ENCODE measurements at places on chromosomes 7 and 10. TPM values are rescaled to one million over a fixed set of nuclear protein-coding genes. Genes with fewer than 3 reads are reported as not detected.

PRSS1 gene
- total RNA-seq = not detected

PARD3 gene
- total RNA-seq = 0.27 TPM

CSTF2T gene
- 52.9 TPM for total RNA-seq

TRIM50 gene
- total RNA-seq = not detected

ENTPD1 gene
- 0.89 TPM for total RNA-seq

SHH gene
- not detected for total RNA-seq

SEC61A2 gene
- total RNA-seq = 7.8 TPM

AKR1C3 gene
- total RNA-seq = 5.1 TPM

SPDYE2 gene
- 0.15 TPM for total RNA-seq

PRKCQ gene
- 45.9 TPM for total RNA-seq

TMEM176B gene
- 2.0 TPM for total RNA-seq

GCK gene
- total RNA-seq = 0.43 TPM

PLCE1 gene
- 0.03 TPM for total RNA-seq

RNF32 gene
- 0.85 TPM for total RNA-seq

DNA sequence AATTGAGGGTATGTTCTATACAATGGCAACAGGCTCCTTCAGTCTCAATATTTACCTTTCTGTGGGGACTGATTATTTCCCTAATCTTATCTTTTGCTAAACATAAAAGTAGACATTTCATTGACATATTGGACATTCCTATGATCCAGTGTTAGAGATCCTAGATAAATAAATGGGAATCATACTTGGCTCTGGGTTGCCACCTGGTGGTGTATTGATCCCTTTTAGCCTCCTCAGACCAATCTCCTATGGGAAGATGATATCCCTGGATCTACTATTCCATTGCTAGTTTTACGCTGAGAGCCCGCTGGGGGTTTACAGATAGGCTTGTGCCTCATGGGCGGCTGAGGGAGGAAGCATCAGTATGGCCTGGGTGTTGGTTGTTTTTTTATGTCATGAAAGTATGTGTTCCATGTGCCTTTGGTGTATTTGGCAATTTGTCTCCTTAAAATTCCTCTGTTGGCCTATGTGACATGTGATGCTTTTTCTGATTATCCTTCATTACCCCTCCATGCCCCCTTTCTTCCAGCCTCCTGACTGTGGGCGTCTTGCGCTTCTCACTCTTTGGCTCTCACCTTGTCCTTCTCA is 18.8 kb downstream of the CELF2 start:
- no peak for DNase-seq

DNA sequence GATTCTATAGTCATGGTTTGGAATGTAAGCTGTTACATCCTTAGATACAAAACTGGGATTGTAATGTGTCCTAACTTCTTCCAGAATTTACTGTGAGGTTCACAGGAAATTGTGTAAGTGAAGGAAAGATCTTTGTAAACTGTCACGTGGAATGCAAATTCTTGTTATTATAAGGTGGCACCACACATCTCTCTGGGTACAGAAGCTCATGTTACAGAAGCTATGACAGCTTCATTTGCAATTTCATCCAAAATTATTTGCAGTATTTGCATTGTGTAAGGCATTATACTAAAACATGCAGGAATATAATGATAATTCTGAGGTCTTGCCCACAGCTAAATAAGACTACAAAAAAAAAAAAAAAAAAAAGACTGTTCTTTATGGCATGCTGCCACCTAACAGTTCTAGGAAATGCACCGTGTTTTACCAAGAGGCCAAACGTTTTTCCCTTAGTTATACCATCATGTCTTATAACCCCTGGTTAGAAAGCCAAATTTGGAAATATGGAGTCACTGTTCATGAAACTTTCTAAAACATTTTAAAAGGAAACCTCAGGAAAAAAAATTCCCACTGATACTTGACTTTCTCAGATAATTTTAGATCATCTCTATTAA is 17.6 kb downstream of the MINDY3 start:
- DNase-seq = no peak

DNA sequence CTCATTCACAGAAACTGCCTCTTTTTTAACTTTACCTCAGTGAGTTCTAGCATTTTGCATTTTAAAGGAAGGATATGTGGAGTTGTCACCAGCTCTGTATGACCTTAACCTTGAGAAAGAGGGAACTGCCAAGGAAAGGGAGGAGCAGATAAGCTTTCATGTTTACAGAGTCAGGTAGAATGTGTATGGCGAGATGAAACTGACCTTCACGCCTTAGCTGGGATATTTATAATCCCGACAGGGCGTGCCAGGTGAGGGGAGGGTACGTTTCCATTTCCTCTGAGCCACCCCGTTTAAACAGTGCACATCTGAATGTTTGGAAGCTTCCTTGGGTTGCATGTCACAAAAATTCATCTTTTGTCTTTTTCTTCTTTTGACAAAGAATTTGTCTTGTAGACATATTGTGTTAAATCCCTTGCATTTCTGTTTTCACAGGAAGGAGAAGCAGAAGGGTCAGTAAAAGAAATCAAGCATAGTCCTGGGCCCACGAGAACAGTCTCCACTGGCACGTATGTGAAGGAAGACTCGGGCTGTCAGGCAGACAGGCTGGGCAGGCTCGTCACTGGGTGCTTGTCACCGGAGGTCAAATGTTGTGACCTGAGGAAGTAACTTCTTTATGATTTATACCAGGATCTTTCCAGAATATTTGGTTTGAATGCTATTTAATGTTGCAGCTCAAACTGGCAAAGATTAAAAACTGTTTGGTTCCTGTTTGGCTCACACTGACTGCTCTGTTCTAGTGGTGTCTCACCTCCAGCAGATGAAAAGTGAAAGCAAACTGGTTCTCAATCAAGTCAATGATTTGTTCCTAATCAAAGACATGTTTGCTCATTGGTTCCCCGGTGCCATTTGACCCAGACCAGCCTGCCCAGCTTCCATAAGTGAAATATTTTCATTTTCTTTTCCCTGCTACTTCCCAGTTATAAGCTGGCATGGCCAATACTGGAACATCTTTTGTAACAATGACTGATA is 16.2 kb downstream of the OPTN start:
- no peak for DNase-seq

- DNase-seq = peak; percentile 78
These were observed at the start of gene ARMC3 for GRCh38 chr10:22927661-22928403. ARMC3 (plus strand) TSS chr10:22928053; CDS start chr10:22931997, 3,944 bp downstream.

- DNase-seq = no peak
These were observed 50.2 kb upstream of the PDCD4 start for GRCh38 chr10:110821508-110821907.

GRCh38 chr10:130809761-130810515 is 501.6 kb downstream of the TCERG1L start:
- no peak for DNase-seq

- no peak for DNase-seq
These were observed 3.5 kb upstream of the MYL10 start for GRCh38 chr7:101632641-101633040.

- no peak for DNase-seq
These were observed 284.3 kb downstream of the TCERG1L start for GRCh38 chr10:131027256-131027655.

GRCh38 chr7:44103923-44104859 is at the start of gene AEBP1:
AEBP1 (plus strand) TSS chr7:44104345; CDS start chr7:44104666, 321 bp downstream.
- DNase-seq = peak; percentile 51

DNA sequence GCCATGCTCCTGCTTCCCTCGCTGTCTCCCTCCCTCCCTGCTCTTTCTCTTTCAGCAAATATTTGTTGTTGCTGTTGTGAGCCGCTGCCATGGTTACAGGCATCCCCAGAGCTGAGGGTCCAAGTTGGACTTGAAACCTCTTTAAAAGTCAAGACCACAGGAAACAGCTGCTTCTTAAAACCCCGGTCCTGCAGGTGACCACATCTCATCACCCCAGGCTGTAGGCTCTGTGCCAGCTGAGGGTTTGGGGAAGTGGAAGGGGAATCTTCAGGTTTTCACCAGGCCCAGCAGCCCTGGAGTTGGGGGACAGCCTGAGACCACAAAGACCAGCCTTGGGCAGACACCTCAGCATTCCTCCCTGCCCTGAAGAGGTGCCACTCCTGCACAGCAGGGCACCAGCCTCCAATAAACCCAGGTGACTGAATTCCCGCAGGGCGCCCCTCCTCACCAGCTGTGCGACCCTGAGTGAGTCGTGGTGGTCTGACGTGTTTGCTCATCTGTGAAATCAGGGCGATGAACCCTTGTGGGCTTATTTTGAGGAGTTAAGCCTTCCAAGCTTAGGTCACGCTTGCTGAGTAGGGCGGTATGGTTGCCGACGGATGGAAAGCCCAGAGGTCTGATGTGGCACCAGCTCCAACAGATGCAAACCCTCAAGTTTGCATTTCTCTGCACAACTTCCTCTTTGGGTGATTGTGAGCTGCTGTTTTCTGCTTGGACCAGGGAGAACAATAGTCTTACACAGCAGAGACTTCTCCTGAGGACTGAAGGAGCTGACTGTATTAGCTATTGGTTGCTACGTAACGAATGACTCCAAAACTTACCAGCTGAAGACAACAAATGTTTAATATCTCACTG is 24.8 kb downstream of the NPTX2 start:
- DNase-seq = no peak

DNA sequence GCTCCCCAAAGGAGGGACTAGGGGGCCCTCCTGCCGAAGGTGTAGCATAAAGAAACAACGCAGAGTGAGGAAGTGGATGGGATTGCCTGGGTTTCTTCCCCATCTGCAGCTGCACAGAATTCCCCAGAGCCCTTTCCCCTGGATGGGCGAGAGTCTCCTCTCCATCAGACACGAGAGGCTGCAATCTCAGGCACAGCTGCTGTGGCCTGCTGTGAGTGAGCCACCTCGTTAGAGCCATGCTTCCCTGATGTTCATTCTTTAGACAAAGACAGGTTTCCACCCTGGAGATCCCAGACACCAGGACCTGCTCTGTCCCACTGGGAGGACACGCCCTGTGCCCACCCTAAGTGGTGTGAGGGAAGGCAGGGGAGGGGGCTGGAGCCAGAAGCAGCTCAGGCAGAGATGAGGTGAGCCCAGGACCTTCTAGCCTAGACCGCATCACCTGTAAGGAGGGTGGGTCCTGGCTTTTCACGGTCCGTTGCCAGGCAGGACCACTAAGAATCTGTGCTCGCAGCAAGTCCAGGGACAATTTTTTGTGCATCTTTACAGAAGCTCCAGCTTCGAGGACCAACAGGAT is 268.6 kb upstream of the TCERG1L start:
- no peak for DNase-seq

DNA sequence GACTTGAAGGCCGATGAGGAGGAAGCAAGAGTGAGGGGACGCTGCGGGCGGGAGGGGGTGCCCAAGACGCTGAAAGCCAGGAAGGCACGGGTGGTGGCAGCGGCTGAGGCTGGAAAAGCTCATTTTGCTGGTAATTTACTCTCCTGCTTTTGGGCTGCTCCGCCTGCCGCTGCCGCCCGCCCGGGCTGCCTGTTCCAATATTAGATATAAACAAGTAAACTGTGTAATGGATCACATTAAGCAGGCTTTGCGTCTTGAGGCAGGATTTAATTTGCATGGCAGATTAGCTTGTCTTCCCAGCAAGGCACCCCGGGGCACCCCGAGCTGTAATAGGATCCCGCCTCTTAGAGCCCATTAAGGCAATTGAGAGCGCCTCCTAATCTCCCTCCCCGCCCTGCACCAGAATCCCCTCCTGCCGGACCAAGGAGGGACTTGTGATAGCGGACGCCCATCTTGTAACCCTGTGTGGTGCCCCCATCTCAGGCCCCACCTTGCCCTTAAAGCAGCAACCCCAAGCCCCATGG is 46.1 kb upstream of the SLF2 start:
- no peak for DNase-seq

- no peak for DNase-seq
These were observed 170.8 kb downstream of the AKR1D1 start for GRCh38 chr7:138247081-138247480.

DNA sequence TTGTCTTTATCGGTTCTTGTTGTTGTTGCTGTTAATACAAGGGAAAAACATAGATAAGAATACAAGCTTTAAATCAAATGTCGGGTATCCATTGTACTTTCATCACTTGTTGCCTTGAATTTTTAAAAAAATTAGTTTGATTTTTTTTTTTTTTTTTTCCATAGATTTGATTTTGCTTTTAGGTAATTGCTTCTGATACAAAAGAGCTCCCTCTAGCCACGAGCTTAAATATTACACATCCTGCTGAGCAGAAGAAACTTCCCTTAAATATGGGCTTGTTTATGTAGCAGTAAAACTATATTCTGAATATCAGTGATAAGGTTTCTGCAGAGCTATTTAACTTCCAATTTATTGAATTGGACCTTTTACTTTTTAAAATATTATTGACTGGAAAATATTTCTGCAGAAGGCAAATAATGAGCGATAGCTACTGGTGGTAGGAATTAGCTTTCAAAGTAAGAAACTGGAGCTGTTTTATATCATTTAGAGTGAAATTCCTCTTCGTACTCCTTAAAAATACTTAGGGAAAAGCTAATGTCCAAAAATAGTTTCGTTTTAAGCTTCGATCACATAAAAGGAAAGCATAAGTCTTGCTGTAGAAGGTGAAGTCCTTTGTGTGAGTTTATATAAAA is 216.9 kb downstream of the POLR1F start:
- DNase-seq = no peak

DNA sequence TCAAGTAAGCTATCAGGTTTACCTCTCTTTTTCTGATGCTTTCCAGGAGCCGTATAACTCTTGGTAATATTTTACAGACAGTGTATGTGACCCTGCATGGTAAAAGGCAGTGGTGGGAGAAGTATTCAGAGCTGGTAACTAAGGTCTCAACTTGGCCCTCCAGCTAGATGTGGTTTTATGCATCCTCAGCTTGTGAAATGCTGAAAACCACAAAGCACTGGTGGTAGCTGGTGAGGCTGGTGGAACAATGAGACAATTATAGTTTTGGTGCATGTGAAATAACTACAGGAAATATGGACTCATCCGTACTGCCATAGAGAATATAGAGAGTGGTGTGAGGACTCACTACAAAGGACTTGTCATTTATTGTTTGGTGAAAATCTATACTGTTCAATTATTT is 383.0 kb upstream of the PCDH15 start:
- no peak for DNase-seq

GRCh38 chr10:114540236-114540635 is 117.8 kb downstream of the ABLIM1 start:
- DNase-seq = no peak

- DNase-seq = no peak
These were observed 148.3 kb upstream of the PRPS1L1 start for GRCh38 chr7:18175801-18176450.

DNA sequence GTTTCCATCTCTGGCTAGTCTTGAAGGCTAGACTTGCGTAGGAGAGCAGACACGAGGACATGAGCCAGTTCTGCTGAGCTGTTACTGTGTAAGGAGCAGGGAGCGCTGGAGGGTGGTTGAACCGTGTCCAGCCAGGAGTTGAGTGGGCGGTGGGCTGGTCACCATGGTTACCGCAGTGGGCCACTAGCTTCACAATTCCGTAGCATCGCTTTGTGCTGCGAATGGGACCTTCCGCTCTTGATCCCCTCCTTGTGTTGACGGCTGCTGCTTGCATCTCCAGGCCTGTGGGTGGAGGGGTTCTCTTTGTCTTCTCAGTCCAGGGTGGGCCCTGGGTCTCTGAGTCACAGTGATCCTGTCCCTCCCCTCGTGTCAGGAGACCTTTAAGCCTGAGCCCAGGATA is 49.4 kb upstream of the OCM start:
- DNase-seq = no peak

DNA sequence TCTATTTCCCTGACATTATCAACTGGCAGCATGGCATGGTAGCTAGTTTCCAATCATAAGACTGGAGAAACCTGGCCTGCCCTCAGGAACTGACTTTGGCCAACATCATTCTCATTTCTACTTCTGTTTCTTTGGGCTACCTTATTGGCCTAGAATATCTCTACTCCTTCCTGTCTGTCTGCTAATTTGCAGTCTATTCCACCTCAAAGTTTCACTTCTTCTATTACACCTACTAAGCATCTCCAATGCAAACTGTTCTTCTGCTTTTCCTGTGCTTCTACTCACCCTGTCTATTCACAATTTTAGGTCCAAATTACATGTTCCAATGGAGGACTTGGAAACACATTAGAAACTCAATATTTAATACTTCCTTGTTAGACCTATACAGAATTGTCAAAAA is 65.6 kb downstream of the ZNF503 start:
- DNase-seq = no peak
